ENCODE measurements at places on chromosomes 7 and 10.
A peak's percentile ranks its signal among the peaks of the same experiment; 100 is the strongest.

DNA sequence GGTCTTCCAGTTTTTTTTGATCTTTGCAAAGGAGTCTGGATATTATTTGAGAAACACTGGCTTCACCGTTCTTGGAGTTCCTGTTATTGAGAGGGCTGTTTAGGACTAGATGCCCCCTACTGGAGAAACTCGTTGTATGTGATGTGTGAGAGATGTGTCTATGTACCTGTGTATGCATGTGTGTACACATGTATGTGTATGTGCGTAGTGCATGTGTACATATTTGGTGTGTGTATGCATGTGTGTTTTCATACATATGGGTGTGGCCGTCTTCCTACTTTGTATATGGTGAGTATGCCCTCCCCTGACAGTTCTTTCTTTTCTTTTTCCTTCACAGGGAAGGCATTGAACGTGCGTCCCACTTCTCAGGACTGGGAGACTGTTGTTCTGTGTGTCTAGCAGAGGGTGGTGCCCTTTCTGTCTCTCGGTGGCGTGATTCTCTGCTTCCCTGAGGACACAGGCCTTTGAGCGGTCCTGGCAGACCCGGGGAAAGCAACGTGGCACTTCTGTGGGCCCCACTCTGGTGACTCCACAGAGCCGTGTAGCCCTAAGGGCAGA lies 3.0 kb upstream of the CALHM3 start:
- DNase-seq = no peak

DNA sequence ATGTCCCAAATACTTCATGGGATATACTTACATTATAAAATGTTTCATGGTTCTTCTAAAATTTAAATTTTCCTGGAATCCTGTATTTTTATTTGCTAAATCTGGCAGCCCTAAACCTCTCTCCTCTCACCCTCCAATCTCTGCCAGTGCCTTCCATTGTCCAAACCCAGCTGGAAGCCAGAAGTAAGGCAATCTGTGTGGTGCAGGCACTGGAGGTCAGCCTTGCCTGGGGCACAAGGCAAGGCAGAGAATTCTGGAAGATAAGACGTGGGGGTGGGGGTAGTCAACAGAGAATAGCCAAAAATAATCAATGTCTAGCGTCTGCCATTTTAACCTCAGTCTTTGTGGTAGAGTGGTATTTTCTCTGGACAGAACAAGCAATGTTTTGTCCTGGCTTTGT lies 381.7 kb downstream of the GPAM start:
- DNase-seq = no peak

DNA sequence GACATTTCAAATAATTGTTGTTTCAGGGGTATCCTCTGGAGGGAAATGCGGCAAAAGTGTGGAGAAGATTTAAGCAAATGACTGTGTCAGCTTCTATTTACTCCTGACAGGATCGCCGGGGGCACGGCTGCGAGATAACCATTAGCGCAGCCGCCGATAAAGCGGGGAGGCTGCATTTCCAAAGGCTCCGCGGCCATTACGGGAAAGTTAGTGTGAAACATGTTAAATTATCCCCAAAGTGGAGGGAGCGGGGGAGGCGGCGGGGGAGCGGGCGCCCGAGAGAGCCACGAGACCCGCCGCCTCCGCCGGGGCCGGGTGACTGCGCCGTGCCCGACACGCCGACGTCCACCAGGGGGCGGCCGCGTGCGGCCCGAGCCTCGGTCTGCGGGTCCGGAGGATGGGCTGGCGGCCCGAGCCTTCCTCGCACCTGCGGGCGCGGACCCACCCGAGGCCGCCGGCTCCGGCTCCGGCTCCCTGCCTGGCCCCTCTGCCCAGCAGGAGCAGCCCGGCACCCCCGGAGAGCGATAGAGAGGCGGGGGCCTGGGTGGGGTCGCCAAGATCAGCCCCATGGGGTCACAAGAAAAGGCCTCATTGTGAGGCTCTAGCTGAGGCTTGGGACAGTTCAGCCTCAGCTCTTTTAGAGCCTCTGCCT lies 74.4 kb upstream of the PAX2 start:
- DNase-seq = peak; percentile 88

GRCh38 chr10:125547010-125547650 lies 135.8 kb downstream of the TEX36 start:
- no peak for DNase-seq

DNA sequence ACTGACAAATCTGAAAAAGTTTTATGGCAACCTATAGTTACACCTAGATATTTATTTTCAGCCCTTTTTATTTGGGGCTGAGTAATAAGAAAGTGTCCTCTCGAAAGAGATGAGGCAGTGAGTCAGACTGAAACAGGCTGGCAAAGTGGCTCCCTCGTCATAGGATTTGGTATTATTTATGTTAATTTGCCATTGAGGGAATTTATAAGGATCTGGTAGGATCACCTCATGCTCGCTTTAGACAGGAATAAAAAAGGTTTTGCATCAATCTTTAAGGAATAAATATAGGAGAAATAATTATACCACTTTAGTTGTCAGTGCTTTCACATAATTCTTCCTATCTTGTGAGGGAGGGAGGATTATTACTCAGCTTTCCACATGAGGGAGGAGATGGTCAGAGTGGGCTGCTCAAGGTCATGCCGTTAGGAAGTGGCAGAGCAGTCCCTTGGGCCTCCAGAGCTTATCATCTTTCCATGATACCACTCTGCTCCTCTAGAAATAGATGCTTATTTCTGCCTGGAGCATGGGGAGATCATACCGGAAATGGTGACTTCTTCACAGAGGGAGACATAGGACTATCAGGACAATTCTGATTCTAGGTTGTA lies 356.8 kb downstream of the GPR158 start:
- no peak for DNase-seq

GRCh38 chr10:69045441-69046300 lies 42.2 kb upstream of the SRGN start:
- peak; percentile 44 for DNase-seq

GRCh38 chr10:104574838-104575237 lies 66.3 kb upstream of the SORCS3 start:
- DNase-seq = no peak

DNA sequence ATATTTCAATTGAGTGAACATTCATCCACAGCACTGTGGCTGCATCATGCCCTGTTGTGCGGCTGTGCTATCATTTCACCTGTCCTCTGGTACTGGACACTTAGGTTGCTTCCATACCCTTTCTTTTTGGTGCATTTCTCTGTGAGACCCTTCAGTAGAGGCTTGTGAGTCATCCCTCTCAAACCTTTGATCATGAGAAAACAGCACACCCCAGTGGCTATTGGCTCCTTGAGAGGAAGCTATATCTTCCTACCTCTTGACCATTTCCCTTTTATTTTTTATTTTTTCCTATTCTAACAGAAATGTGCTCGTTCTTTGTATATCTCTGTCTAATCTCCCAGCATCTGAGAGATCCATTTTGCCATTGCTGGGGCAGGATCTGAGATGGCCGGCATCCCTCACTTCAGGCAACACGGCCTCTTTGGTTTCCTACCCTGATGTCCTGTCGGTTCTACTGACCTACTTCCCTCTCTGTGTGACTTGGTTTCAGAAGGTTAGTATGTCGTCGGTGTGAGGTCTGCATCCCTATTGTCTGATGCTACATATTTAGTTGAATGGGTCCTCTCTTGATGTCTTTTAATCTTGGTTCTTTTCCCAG lies 23.8 kb upstream of the PIK3AP1 start:
- DNase-seq = no peak

- no peak for DNase-seq
These were observed 247.0 kb downstream of the SEMA3D start for GRCh38 chr7:84939888-84940287.

DNA sequence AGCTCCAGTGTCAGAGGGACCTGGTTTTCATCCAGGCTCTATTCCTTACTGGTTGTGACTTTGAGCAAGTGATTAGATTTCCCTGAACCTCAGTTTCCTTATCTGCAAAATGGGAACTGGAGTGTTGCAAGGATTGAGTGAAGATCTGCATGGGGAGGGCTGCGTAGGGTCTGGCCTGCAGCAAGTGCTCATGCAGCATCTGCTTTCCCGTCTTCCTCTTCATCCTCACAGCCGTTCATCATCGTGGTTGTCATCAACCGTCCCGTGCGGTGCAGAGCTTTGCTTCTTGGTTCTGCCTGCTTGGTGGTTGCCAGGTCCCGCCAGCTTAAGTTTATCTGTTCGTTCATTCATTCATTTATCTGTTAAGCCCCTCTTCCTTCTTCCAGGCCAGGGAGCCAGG lies 135.0 kb downstream of the GRK5 start:
- DNase-seq = no peak

- no peak for DNase-seq
These were observed 60.3 kb downstream of the RASGEF1A start for GRCh38 chr10:43206391-43207235.

GRCh38 chr10:4947039-4947634 lies 16.1 kb upstream of the AKR1C1 start:
- no peak for DNase-seq

DNA sequence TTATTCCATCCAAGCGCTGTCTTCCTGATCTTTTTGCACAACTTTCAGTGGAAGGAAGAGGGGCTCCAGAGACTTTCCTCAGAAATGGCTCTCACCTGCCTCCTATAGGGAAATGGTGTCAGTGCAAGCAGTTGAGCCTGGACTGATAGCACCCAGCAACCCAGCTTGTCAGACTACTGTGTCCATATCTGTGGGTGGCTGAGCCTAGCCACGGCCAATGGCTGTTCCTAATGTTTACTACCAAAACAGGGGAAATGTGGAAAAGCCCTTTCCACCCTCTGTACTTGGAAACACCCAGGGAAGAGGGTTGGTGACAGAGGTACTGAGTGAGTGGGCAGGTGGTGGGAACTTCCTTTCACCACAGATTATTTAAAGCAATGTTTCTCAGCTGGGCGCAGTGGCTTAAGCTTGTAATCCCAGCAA lies 4.3 kb upstream of the YKT6 start:
- peak; percentile 36 for DNase-seq

GRCh38 chr7:105028004-105028403 lies 14.0 kb downstream of the KMT2E start:
- no peak for DNase-seq

- no peak for DNase-seq
These were observed 85.4 kb upstream of the NPTX2 start for GRCh38 chr7:98531717-98532116.

DNA sequence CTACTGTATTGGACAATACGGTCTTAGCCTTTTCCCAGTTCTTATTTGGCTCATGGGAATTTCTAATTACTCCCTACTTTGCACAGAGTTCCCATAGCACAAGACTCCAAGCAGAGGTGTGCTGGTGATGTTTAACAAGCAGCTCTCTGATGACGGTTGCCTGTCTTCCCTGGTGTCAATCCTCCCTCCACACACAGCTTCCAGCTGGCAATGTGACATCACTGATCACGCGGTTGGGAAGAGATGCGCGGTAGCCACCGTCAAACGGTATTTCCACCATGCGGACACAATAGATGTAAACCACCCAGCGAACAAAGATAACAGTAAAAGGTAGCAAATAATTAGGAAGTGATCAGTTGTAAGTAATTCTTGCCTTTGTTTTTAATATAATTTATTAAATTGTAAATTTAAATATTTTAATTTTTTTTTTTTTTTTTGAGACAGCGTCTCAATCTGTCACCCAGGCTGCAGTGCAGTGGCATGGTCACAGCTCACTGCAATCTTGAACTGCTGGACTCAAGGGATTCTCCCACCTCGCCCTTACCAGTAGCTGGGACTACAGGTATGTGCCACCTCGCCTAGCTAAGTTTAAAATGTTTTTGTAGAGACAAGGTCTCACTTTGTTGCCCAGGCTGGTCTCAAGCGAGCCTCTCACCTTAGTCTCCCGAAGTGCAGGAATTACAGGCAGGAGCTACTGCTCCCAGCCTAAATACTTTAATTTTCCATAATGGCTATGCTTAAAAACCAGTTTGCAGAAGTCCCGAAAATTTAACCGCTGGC lies 36.3 kb upstream of the IL15RA start:
- no peak for DNase-seq

DNA sequence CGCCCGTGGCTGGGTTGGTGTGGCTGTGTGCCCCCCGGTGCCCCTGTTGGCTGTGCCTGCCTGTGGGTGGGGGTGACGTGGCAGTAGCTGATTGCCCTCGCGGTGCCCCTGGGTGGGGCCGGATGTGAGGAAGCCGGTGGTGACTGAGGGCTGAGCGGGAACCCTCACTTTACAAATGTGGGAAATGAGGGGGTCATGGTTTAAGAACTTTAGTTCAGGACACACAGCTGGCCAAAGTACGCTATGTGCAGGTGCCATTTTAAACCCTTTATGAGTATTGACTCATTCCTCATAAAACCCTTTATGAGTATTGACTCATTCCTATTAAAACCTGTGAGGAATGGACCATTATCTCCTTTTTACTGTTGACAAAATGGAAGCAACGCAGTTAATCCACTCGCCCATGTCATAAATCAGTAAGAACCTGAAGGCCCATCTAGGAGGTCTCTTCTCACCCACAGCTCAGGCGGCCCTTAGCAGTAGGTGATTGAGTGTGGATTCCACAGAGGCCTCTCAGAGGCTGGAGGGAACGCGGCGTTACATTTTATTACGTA lies 290.1 kb upstream of the COBL start:
- DNase-seq = no peak

DNA sequence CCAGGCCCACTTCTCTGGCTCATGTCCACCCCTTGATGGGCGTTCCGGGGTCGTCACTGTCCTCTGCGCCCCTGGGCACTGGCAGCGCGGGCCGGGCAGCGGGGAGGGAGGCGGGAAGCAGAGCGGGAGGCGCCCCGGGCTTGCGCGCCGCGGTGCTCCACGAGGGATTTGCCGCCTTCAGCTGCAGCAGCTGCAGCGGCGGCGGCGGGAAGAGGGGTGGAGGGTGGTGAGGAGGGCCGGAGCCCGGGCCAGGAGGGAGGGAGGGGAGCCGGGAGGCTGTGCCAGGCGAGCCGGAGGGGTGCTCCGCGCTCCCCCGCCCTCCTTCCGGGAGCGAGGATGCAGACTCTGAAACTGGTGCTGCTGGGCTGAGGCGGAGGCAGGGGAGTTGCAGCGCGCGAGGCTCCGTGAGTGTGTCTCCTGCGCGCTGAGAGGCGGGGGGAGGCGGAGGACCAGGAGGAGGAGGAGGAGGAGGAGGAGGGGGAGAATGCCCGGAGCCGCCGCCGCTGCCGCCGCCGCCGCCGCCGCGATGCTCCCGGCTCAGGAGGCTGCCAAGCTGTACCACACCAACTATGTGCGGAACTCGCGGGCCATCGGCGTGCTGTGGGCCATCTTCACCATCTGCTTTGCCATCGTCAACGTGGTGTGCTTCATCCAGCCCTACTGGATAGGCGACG lies at the start of gene LHFPL3:
Gene LHFPL3, plus strand, starts transcription at position 308 of the 674 bp plus-strand sequence.
- no peak for DNase-seq

DNA sequence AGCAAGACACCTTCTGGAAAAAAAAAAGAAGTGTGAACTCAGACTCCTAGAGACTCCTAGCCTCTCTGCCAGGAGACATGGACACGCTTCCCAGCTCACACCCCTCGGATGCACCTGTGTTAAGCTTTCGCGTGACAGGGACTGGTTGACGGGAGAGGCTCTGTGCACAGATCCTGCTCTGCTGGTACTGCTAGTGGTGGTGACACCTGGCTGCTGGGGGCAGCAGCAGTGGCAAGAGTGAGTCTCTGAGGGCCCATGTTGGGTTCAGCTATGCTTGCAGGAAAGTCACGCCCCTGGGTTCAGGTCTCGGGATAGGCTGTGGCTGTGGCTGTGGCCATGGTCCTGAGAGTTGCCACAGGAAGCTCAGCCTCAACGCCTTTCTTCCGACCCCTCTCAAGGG lies 81.1 kb downstream of the XRCC2 start:
- DNase-seq = no peak

Measured in activated naive CD4-positive, alpha-beta T cell treated with anti-CD3 and anti-CD28 coated beads, Interleukin-2, amount 50 U/mL, for 72 hours (primary cell).